ENCODE measurements at places on chromosomes 6 and 20. TPM values are rescaled to one million over a fixed set of nuclear protein-coding genes. Genes with fewer than 3 reads are reported as not detected.

DEFB132 gene
- total RNA-seq: not detected

BPIFB2 gene
- total RNA-seq: not detected

PTK7 gene
- total RNA-seq: 4.7 TPM

TGM3 gene
- total RNA-seq: not detected

NKAIN2 gene
- total RNA-seq: not detected

LIN28B gene
- 1.8 TPM for total RNA-seq

SLC25A27 gene
- total RNA-seq: 0.09 TPM

TFAP2C gene
- total RNA-seq: 17.1 TPM

TUBE1 gene
- 6.3 TPM for total RNA-seq

BIRC7 gene
- total RNA-seq: 4.4 TPM

RPP21 gene
- total RNA-seq: 73.9 TPM

SYCP2L gene
- total RNA-seq: 2.8 TPM

ID4 gene
- total RNA-seq: 2.6 TPM

PGM3 gene
- 24.1 TPM for total RNA-seq

LPA gene
- 0.02 TPM for total RNA-seq
